Activated CD8-positive, alpha-beta memory T cell treated with anti-CD3 and anti-CD28 coated beads for 1 hour (primary cell): ENCODE measurements at places on chromosomes 3 and 15.

DNA sequence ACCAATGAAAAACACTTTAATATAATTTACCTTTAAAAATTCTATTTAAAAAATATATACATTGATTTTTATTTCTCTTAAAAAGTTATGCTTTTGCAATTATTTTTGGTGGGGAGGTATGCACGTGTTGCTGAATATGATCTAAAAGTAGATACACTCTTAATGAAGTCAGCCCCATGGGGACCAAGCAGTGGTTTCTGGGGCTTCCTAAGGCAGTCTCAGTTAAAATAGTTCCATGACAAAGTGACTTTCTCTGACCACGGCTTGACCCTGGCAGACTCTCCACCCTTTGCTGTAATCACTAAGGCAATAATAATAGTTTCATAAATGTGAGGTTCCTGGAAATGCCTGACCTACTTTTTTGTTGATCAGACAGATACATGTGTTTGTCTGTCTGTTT, 50.4 kb downstream of the CCR4 start:
- DNase-seq: no peak

GRCh38 chr15:84793431-84794161, 23.6 kb upstream of the ALPK3 start:
- no peak for DNase-seq

DNA sequence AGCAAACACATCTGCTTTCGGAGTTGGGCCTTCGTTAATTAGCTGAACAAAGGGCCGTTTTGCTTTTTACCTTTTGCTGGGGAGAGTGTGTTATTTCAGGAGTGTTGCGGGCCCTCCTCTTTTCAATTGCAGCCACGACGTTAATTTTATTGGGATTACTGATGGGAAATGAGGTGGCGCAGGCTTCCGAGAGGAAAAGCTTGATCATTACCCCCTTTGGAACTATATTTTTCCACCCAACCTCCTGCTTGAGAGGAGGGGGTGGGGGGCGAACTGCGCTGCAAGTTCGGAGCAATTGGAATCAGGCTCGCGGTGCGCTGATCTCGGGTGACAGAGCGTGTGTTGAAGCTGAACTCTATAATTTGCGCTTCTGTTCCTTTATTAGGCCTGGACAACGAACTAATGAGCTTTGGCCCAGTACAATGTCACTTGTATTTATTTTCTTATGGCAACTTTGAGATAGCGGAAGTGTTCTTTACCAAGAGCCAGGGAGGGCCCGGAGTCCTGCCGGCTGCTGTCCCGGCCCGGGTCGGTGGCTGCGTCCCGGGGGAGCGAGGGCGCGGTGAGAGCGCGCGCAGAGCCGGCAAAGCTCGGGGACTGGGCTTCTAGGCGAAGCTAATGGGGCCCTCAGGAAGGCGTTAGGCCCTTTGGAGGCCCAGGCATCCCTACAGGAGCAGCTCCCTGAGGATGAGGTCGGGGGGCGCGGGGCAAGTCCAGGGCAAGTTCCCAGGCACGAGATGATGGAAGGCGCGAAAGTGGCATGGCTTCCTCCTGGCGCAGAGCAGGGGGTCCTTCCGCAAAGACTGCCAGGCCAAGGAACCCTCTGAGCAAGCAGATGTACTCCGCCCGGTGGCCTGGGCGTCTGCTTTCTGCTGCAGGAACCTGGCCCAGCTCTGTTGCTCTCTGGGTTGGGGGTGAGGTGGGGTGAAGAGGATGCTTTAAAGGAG, 12.9 kb downstream of the NR2F2 start:
- no peak for DNase-seq

DNA sequence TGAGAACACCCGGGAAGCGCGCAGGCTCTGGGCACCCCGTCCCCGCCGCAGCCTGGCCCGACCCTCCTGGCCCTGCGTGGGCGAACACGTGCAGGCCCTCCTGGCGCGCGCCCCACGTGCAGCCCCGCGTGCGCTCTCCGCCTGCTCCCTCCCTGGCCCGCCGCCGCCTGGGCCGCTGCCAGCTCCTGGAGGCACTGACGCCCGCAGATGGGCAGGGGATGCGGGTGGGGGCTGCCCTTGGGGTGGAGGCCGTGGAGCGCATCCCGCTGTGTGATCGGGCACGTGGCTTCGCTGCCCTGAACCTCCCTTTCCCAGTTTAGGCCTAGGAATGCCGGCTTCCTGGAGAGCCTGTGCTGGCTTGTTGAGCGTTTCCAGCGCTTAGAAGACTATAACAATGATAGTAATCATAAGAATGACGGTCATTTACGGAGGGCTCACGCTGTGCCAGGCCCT, 104.6 kb upstream of the SLC6A6 start:
- DNase-seq: no peak

GRCh38 chr15:29383367-29383766, 113.7 kb upstream of the NSMCE3 start:
- DNase-seq: no peak

GRCh38 chr3:116339441-116340028, 105.8 kb downstream of the LSAMP start:
- DNase-seq: no peak

DNA sequence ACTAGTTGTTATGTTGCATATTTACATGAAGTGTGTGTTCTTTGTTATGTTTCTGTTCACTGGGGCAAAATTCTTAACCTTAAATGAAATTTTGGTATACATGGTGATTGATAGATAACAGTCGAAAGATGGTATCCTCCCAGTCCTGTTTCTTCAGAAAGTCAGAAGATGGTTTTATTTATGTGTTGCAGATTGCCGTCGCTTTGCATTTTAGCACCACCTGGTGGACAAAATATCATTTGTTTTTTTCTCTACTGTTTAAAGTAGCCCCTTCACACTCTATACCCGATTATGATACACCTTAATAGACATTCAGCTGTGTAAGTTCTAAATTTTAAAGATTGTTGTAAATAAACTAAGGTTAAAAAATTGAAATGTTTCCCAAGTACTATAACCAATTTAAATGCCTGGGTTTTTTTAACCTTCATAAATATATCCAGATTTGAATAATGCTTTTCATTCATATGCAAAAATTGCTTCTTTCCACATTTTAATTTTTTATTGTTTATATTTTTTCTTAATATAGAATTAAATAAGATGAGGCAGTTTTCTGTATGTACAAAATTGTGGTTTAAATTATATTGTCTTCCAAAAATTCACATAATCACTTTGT, 152.2 kb downstream of the ALCAM start:
- no peak for DNase-seq

DNA sequence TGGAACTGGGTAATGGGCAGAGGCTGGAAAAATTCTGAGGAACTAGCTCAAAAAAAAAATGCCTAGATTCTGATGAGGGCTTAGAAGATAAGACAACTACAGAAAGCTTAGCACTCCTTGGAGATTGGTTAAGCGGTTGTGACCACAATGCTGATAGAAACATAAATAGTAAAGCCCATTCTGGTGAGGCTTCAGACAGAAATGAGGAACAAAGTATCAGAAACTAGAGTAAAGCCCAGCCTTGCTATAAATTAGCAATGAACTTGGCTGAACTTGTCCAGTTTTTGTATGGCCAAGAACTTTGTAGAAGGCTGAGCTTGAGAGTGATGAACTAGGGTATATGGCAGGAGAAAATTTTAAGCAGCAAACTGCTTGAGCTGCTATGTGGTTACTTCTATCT, 25.4 kb downstream of the GOLGB1 start:
- DNase-seq: no peak

DNA sequence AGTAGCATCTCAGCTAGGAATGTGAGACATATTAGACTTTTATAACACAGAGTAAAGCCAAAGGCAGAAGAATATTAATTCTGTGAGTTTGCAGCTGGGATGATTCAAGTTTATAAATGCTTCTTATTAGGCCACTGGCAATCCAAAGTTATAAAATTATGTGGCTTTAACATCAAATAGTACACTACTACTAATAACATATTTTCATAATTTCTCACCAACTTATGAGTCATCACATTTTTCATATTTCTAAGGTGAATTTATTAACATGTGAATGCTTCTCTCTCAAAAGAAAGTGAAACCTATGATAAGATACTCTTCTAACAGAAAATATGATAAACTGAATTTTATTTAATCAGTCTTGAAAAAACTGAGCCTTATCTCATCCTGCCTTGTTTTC, 1348.2 kb upstream of the ALCAM start:
- no peak for DNase-seq

- no peak for DNase-seq
Observed at GRCh38 chr3:7700977-7701376, 800.6 kb upstream of the LMCD1 start.

GRCh38 chr3:146449076-146449475, 20.3 kb downstream of the PLSCR2 start:
- no peak for DNase-seq

- no peak for DNase-seq
Observed at GRCh38 chr15:69271217-69271616, 27.5 kb upstream of the PAQR5 start.

DNA sequence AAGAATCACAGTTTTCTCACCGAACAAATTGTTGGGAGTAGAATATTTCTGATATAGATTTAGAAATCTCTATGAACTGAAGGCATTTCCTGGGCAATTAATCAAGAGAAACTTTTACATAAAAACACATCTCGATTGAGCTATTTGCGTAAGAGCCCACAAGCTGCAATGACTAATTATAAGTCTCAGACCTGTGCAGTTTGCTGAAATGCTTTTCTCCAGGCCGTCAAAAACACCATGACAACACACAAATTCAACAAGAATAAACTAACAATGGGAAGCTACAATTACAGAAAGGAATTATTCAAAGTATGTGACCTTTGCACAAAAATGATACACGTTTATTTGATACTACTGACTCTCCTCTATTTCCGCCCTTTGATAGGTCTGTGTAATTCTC, 481.2 kb upstream of the WNT5A start:
- DNase-seq: no peak

- DNase-seq: no peak
Observed at GRCh38 chr3:148659512-148659911, 38.2 kb upstream of the AGTR1 start.

GRCh38 chr15:94182883-94183282, 48.5 kb upstream of the MCTP2 start:
- no peak for DNase-seq

GRCh38 chr3:40120067-40120692, 189.3 kb upstream of the EIF1B start:
- DNase-seq: no peak

- no peak for DNase-seq
Observed at GRCh38 chr3:130626049-130626448, 109.1 kb downstream of the COL6A6 start.

DNA sequence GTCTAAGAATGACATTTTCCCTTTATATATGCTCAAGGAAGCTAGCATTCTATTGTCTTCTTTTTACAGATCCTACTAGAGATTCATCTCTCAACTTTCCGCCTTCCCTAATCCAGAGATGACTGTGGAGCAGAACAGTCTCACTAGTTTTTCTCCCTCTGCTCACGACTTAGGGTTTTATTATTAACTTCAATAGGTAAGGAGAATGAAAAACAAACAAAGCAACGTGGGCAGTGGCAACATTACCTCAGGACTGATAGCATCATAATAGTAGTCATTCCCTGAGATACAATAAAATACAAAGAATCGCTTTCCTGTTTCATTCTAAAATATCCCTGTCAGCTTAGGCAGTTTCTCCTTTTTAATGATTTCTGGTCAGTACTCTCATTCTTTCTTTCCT, 154.3 kb upstream of the PLAAT1 start:
- no peak for DNase-seq

GRCh38 chr3:182007441-182007840, 295.7 kb downstream of the SOX2 start:
- no peak for DNase-seq

- DNase-seq: no peak
Observed at GRCh38 chr3:132315851-132316250, 1.4 kb upstream of the ACP3 start.

- DNase-seq: no peak
Observed at GRCh38 chr15:38267421-38268022, 14.9 kb downstream of the SPRED1 start.

DNA sequence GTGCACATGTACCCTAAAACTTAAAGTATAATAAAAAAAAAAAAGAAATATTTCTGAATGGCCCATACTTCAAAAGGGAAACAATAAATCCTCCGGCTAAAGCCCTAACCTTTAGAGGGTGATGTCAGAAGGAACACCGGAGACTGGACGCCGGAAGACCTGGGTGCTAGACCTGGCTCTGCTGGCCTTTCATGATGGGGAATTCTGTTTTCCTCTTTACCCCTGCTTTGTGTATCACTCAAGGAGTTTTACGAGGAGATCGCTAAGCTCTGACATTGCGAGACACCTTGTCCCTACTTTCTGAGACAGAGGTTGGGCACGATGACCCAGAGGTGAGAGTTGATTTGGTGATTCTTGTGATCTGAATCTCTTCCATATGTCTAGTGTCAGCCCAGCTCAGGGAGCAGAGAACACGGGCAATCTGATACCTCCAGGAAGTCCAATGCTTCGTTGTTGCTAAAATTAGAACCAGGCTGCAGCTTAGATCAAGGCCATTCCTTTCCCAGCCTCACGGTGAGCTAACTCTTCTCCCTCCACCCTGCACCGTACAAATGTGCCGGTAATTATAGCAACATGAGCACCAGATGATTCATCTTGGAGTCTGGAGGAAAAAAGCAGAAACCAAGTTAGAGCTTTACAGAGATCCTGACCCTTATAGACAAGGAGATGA, 42.0 kb upstream of the CFAP161 start:
- no peak for DNase-seq

DNA sequence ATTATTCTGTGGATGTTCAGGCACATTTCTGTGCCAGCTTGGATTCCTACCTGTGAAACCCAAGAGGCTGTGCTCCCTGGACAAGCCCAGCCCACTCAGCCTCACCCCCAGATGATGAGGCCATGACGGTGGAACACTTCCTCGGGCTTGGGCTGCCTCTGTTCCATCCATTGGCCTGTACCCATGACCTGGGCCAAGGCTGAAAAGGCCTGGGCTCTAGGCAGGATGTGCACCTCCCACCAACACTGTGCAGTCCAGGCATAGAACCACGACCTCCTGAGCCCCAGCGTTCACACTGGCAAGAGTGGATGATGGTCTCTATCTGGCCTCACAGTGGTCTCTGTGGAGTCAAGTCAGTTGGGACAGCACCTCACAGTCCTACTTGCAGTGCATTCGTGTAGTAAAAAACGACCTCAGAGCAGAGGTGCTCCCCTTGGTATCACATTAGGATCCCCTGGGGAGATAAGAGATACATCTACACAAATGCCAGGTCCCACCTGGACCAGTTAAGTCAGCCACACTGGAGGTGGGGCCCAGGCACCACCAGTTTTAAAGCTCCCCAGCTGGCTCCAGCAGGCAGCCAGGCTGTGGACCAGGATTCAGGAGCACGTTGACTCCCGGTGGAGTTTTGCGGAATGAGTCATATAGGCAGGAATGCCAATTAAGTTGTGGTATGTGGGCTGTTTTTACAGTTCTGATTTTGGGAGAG, 39.0 kb upstream of the IGF1R start:
- DNase-seq: no peak
